ENCODE measurements at places on chromosomes 3 and 15.

DNA sequence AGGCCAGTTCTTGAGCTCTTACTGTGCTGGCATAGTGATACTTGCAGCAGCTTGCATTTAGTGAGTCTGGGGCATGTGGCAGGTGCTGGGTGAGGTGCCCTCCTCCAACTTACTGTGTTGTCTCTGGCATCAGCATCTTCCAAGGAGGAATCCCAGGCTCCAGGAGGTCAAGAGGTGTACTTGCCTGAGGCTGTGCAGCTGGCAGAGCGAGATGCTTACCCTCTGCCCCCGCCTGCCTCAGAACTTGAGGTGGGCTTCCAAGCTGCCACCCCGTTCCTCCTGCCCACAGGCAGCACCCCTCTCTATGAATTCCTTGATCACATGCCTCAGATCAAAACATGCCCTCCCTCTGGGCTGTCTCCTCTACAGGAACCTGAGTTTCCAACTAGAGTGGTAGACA lies 86.0 kb downstream of the EEFSEC start:
- no peak overlapping the region for H3K4me3 ChIP-seq
- peak overlapping the region; percentile 19 for H3K27ac ChIP-seq
- no peak for DNase-seq
- H3K4me1 ChIP-seq = peaks cover 23% of the 10 kb centered on the region
- H3K36me3 ChIP-seq = no peaks in the 10 kb centered on the region

- H3K27me3 ChIP-seq = no peaks in the 10 kb centered on the region
- H3K36me3 ChIP-seq = no peaks in the 10 kb centered on the region
- H3K4me1 ChIP-seq = no peaks in the 10 kb centered on the region
- H3K4me3 ChIP-seq = no peak overlapping the region
These were observed 95.8 kb downstream of the CNTN3 start for GRCh38 chr3:74518610-74519009.

DNA sequence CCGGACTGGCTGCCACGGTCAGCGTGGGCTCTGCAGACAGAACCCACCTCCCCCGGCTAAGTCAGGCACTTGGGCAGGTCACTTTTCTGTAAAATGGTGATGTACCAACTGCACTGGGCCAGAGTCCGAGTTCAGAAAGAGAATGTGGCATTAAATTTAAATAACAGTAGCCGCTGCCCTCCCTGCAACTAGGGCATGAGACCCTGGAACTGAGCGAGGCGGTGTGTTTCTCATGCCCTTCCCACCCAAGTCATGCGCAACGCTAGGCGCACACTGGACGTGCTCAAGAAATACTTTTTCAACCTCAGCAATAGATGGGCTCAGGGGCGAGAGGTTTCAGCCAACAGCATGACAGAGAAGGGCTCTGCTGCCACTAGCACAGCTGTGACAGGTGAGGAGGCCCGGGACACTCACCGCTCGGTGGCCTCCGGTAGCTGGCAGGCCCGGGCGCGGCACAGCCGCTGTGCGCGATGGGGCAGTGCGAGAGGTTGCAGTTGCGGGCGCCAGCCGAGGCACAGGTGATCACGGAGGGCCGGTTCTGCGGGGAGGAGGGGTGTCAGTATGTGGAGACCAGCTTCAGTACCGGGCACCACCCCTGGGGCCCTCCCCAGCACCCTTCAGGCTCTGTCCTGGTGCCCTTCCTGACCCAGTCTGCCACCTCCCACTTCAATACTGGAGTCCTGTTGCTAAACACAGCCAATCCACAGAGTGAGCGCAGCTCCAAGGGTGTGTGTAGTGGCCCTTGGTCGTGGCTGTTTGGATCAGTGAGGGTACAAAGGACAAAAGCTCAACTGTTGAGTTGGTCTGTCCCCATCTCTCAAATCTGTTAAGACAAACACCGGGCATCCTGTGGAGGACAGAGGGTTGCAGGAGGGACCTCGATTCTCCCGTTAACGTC lies 84.5 kb downstream of the VGLL4 start:
- H3K4me3 ChIP-seq = no peak overlapping the region
- no peak for DNase-seq
- H3K27ac ChIP-seq = no peak overlapping the region
- peaks cover 2% of the 10 kb centered on the region for H3K36me3 ChIP-seq
- H3K4me1 ChIP-seq = peaks cover 8% of the 10 kb centered on the region

GRCh38 chr3:100526613-100527346 lies 34.4 kb downstream of the TMEM45A start:
- H3K36me3 ChIP-seq = no peaks in the 10 kb centered on the region
- H3K27me3 ChIP-seq = peaks cover 30% of the 10 kb centered on the region

DNA sequence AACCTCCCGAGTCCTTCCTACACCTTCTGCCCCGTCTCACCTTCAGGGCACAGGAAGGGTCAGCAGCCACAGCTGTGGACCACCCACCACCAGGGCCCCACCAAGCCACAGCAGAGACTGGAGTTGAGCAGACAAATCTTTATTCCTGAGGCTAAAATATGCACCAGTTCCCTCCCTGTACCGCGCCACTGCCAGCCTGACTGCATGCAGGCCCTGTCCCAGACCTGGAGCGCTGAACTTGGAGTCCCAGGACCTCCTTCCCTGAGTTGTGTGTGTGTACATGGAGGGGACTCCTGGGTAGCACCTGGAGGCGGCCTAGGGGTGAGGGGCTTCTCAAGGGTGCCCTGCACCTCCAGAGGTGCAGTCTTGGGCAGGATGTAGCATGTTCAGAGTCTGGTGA lies 4.0 kb upstream of the TMEM89 start:
- no peaks in the 10 kb centered on the region for H3K27me3 ChIP-seq
- no peak for DNase-seq

DNA sequence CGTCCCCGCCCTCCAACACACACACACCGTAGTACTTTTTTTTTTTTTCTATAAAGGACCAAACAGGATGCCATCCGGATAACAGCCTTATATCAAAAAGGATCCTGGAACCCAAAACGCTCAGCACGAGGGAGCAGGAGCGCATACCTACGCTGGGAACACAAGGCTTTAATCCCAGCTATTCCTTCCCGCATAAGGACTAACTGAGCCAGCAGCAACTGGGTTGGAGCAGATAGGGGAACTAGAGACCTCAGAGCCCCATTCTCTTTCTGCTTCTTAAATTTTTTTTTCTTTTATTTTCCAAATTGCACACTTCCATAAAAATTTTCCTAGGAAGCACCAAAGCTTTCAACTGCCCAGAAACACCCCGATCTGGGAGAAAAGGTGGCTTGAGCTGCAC lies 1.3 kb downstream of the TRANK1 start:
- H3K27ac ChIP-seq = peak overlapping the region; percentile 11
- H3K4me1 ChIP-seq = peaks cover 16% of the 10 kb centered on the region

- H3K27me3 ChIP-seq = no peaks in the 10 kb centered on the region
- peak overlapping the region; percentile 92 for H3K27ac ChIP-seq
- H3K4me3 ChIP-seq = peak overlapping the region; percentile 82
- DNase-seq = no peak
- no peaks in the 10 kb centered on the region for H3K36me3 ChIP-seq
- H3K4me1 ChIP-seq = peaks cover 29% of the 10 kb centered on the region
These were observed 341.8 kb upstream of the TBL1XR1 start for GRCh38 chr3:177538750-177539730.

DNA sequence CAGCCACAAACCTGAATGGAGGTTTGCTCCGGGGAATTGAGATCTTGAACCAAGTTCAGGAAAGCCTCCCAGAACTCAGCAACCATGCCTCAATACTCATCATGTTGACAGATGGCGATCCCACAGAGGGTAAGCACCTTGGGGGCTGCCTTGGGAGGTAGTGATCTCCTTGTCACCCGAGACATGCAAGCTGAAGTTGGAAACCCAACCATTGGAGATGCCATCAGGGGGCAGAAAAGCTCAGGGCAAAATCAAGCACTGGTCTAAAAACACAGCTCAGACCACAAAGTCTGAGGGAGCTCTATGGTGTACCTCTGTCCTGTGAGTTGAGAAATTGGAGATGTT lies 5.8 kb downstream of the ITIH1 start:
- no peak overlapping the region for H3K27ac ChIP-seq
- H3K4me3 ChIP-seq = no peak overlapping the region
- no peaks in the 10 kb centered on the region for H3K36me3 ChIP-seq
- DNase-seq = no peak

DNA sequence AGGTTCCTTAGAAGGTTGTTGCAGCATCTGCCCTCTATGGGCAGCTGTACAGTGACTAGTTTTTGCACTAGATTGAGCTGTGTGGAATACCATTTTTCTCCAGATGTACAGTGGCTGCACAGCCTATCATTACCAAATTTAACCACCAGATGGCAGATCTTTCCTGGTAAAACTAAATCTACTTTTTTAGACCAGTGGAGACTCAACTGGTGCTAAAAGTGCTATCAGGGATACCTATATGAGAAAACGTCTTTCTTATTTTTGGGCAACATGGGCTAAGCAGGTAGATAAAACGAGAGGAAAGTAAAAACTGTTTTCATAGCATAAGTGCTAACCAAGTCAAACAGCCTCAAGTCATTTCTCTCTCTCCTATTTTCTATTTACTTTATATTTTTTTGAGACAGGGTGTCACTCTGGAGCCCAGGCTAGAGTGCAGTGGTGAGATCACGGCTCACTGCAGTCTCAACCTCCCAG lies 21.2 kb downstream of the IGSF10 start:
- no peaks in the 10 kb centered on the region for H3K4me1 ChIP-seq
- no peak overlapping the region for H3K27ac ChIP-seq
- H3K36me3 ChIP-seq = no peaks in the 10 kb centered on the region
- H3K4me3 ChIP-seq = no peak overlapping the region

DNA sequence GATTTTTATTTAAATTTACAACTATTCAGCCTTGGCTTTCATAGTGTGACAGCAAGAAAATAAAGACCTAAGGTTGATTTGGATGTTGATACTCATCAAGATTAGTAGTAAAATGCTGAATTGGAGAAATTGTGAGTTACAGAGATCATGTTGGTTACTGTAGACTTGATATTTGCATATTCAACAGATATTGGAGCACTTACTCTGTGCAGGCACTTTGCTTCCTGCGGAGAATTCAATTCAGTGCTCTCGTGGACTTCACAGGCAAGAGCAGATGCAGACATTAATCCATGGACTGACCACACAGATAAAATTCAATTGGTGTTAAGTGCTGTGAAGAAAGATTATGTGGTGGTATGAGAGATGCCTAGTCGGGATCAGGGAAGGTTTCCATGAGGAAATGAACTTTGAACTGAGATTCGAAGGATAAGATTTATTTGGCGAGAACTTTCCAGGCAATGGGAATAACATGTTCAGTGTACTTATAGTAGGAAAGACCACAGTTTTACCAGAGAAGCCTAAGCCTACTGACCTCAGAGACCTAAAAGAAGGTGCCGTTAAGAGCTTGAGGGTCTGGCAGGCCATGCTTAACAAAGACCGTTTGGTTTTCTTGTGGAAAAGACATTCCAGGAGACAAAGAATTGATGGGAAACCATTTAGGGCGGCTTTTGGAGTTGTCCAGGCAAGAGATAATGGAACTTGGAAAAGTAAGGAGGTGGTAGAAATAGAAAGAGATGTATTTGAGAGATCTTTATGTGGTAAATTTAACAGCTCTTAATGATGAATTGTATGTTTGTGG lies 4.3 kb downstream of the SELENOT start:
- peak overlapping the region; percentile 89 for H3K27ac ChIP-seq
- H3K4me3 ChIP-seq = peak overlapping the region; percentile 71
- H3K4me1 ChIP-seq = peaks cover 58% of the 10 kb centered on the region
- DNase-seq = no peak
- no peaks in the 10 kb centered on the region for H3K27me3 ChIP-seq

DNA sequence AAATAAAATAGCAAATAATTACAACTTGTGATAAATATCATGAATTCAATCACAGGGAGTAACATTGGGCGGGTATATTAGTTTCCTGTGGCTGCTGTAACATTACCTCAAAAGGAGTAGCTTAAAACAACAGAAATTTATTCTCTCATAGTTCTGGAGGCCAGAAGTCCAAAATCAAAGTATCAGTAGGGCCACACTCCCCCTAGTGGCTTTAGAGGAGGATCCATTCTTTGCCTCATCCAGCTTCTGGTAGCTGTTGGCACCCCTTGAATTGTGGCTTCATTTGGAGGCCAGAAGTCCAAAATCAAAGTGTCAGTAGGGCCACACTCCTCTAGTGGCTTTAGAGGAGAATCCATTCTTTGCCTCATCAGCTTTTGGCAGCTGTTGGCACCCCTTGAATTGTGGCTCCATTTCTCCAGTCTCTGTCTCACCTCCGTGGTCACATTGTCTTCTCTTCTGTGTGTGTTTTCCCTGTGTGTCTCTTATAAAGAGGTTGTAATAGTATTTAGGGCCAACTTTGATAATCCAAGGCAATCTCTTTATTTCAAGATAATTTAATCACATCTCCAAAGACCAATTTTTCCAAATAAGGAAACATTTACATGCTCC lies 3.1 kb upstream of the CFAP20DC start:
- H3K4me3 ChIP-seq = no peak overlapping the region
- H3K27me3 ChIP-seq = peaks cover 8% of the 10 kb centered on the region
- no peak for DNase-seq
- H3K27ac ChIP-seq = no peak overlapping the region

GRCh38 chr15:91694131-91694830 lies 159.2 kb upstream of the SLCO3A1 start:
- no peak overlapping the region for H3K27ac ChIP-seq
- H3K4me1 ChIP-seq = no peaks in the 10 kb centered on the region
- no peaks in the 10 kb centered on the region for H3K36me3 ChIP-seq
- DNase-seq = no peak
- H3K27me3 ChIP-seq = peaks cover 18% of the 10 kb centered on the region
- no peak overlapping the region for H3K4me3 ChIP-seq

- no peak overlapping the region for H3K4me3 ChIP-seq
- no peak overlapping the region for H3K27ac ChIP-seq
- DNase-seq = no peak
- no peaks in the 10 kb centered on the region for H3K27me3 ChIP-seq
- H3K36me3 ChIP-seq = no peaks in the 10 kb centered on the region
These were observed 219.9 kb downstream of the NLGN1 start for GRCh38 chr3:173617490-173617889.

- H3K4me3 ChIP-seq = no peak overlapping the region
- no peaks in the 10 kb centered on the region for H3K27me3 ChIP-seq
- DNase-seq = no peak
- H3K27ac ChIP-seq = peak overlapping the region; percentile 56
- peaks cover 19% of the 10 kb centered on the region for H3K4me1 ChIP-seq
These were observed 60.3 kb upstream of the TEX264 start for GRCh38 chr3:51610708-51611107.

All from T-helper 17 cell (primary cell).